Stimulated activated CD8-positive, alpha-beta memory T cell treated with anti-CD3 and anti-CD28 coated beads, Interleukin-4, amount 100 ng/mL, for 24 hours (primary cell): ENCODE measurements at places on chromosomes 13 and 19.
A peak's percentile ranks its signal among the peaks of the same experiment; 100 is the strongest.

DNA sequence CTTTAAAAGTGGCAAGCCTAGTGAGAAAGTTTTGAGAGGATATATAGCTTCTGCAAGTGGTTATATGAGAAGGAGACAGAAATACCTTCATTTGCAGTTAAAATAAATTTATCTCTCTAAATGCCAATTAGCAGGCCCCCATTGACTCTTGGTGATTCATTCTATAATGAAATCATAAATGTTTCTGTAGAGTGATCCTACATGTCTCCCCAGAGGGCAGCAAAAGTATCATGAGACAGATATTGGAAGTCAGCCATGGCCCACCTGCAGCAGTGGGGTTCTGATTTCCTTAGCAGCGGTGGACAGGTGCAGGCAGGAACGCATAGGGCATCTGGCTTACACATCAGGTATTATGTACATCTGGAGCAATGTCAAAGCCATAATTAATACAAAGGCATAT, 385.4 kb upstream of the SLC10A2 start:
- DNase-seq, result no peak

- no peak for DNase-seq
Measured at GRCh38 chr19:19552798-19553197, 14.7 kb downstream of the CILP2 start.

DNA sequence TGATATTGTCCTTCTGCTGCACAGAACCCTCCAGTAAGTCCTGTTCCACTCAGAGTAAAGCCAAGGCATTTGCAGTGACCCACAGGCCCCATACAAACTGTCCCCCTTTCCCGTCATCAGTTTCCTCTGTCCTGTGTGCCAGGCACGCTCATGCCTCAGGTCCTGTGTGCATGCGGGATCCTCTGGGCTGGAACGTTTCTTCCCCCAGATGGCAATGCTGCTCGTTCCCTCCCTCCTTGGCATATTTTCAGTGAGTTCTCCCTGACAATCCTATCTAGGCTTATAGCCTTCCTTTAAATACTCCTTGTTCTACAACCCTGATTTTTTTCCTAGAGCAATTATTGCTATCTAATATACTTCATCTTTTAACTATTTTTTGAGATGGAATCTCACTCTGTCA, 5.7 kb downstream of the OPA3 start:
- no peak for DNase-seq

DNA sequence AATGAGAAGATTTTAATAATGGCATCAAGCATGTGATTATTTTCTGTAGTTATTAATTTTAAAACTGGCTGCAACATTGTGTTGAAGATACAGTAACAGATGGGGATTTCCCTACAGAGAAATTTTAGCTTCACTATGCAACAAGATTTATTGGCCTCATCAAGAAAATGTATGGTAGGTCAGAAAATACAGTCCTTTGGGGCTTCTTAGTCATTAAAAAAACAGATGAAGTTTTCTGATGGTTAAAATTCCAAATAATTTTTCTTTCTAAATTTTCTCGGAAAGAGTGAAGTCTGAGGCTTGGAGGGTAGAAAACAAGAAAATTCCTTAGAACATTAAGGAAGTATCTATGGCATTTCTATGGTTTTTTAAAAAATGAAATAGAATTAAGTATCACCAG, 1790.8 kb upstream of the PCDH20 start:
- no peak for DNase-seq

GRCh38 chr19:54415208-54415900, at the start of gene TTYH1:
Gene TTYH1, plus strand, starts transcription at chr19:54415464. Its CDS starts 89 bp downstream, at chr19:54415553.
- peak; percentile 28 for DNase-seq

GRCh38 chr19:33263325-33264023, 37.8 kb upstream of the SLC7A10 start:
- no peak for DNase-seq

DNA sequence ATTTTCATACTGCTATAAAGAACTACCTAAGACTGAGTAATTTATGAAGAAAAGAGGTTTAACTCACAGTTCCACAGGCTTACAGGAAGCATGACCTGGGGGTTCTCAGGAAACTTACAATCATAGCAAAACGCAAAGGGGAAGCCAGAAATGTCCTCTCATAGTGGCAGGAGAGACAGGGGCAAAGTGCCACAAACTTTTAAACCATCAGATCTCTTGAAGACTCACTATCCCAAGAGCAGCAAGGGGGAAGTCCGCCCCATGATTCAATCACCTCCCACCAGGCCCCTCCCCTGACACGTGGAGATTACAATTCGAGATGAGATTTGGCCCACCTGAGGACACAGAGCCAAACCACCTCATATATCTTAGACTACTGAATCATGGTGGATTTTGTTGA, 198.7 kb downstream of the KCTD12 start:
- DNase-seq, result no peak
